CD4-positive, alpha-beta T cell treated with Interleukin-6 at 100 ng/mL for 8 hours (primary cell): ENCODE measurements at places on chromosomes 5 and 9.

- DNase-seq, result no peak
Measured at GRCh38 chr5:305459-305858, 16.1 kb upstream of the AHRR start.

- DNase-seq, result no peak
Measured at GRCh38 chr5:176414704-176415103, 1.6 kb downstream of the CLTB start.

DNA sequence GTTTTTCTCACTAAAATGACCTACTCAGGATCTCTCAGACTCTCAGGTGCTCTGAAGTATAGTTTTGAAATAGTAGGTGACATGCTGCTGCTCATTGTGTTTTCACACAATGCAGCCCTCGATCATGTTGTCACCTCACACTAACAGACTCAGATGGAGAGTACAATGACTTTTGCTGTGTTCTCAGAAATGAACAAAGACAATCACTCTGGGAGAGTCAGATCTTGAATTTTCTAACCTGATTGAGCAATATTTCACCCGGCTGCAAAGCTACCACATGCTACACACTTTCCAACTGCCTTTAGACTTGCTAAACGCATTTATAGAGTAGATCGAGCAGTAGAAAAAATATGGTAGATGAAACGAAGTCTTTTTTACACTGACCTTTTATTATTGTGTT, 113.4 kb downstream of the ST8SIA4 start:
- DNase-seq, result no peak

DNA sequence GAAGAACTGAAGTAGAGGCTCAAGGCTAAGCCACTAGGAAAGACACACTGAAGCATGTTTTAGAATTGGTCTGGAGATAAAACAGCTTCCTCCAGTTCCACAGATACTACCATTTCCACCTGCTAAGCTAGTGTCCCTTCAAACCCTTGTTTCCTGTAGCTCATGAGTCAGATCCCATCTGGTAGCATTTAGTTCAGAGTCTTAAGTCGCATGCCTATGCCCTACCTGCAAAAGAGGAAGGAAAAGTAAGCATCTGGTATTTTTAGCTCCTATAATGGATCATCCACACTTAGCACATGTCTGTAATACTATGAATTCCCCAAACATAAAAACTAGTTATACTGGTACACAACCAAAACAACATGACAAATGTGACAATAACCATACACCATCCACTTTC, 92.1 kb downstream of the CDKN2A start:
- DNase-seq, result no peak

DNA sequence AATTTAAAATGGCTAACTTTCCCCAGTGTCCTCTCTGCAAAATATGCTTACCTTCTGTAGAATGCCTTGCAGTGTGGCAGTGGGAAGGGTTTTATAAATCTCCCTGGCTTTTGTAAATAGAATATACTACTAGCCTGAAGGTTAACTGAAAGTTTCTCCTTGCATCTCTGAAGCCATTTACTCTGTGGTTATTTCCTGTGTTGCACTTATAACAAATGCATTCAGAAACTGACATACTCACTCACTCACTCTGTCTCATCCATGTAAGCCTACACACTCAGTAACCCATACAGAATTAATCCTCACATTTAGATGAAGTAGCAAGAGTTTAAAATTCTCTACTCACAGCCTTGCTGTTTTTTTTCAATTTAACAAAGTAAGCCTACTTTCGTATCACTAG, 87.1 kb upstream of the SH3GL2 start:
- DNase-seq, result no peak

- DNase-seq, result no peak
Measured at GRCh38 chr9:6634444-6634843, 11.1 kb downstream of the GLDC start.

- DNase-seq, result no peak
Measured at GRCh38 chr9:104906441-104907277, 21.3 kb downstream of the ABCA1 start.

GRCh38 chr5:65213921-65214525, 267.7 kb downstream of the ADAMTS6 start:
- DNase-seq, result no peak

GRCh38 chr9:12934545-12935272, 159.9 kb downstream of the LURAP1L start:
- no peak for DNase-seq

DNA sequence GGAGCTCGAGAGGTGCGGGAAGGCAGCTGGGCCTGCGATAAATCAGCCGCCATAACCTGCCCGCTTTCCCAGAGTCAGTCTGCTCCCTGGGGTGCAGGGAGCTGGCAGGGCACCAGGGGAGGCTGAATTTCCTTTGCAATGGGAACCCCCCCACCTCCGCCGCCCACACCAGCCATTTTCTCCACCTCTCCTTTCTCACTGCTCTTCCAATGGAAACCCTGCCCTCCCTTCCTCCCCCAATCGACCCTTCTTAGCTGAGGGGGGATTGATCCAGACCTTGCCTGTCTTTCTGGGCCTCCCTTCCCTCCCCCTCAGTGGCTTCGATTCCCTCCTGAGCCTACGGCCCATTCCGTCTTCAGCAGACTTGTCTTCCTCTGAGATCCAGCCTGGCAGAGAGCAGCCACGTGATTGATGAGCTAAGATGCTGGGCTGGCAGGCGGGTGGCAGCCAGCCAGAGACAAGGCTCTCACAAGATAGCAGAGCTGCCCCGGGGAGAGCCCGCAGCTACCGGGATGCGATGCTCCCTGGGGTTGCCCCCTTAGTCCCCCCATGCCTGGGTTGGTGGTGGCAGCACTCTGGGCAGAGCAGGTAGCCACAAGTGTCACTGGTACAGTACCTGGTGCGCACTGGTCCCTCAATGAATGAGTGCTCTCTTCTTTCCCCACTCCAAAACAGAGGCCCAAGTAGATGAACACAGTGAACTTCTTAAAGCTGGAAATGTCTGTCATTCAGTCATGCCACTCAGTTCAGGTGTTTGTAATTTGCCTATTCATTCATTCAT, 53.7 kb upstream of the FABP6 start:
- DNase-seq, result no peak

DNA sequence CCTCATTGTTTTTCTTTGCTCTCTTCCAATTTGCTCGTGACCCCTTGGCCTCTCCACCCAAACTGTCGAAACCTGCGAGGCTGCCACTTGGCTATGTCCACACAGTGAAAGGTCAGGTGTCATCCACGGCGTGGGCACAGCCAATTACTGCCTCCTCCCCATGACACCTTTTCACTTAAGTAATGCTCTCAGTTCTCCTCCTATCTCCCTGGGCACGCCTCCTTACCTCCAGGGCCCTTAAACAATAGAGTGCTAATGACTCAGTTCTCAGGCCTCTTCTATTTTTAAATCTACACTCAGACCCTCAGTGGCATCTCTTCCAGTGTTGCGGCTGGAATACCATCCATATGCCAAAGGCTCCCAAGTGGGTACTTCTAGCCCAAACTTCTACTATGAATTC, 256.8 kb downstream of the ROR2 start:
- DNase-seq, result no peak

DNA sequence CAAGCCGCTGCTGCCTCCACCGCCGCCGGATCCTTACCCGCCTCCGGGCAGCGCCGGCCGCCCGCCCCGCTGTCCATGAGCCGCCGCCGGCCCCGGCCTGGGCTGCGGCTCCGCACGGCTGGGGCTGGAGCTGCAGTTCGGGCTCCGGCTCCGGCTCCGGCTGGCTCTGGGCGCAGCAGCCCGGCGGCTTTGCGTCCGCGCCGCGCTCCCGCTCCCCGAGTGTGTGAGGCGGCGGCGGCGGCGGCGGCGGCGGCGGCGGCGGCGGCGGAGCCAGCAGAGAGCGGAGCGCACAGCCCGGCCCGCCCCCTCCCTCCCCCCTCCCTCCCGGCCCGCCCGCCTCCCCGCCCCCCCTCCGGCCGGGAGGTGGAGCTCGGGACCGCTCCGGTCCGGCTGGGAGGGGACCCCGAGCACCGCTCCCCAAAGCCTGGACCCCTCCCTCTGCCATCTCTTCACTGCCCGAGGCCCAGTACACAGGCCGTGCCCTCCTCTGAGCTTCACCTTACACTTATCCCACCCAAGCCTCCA, at the start of gene PCDH1:
PCDH1 (minus strand) TSS at position 225 of the 525 bp plus-strand sequence; CDS start at position 77, 148 bp downstream.
- DNase-seq, result no peak

GRCh38 chr5:55708732-55709131, 3.4 kb downstream of the SLC38A9 start:
- DNase-seq, result no peak

DNA sequence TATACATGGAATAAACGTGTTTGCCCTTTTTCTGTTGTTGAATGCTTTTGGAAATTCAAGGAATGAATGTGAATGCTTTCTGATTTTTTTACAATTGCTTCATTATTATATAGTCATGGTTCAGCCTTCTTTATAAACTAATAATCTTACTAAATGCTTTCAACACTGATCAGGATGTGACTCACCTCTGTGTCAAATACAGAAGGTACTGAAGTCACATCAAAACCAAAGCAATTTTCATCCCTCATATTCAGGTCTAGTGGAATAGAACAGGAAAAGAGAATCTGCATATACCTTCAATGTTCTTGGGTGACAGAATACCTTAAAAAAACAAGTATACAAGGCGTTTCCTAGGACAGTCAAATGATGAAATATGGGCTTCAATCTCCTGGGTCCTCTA, 170.7 kb downstream of the PDE4D start:
- no peak for DNase-seq

- DNase-seq, result no peak
Measured at GRCh38 chr5:75656311-75657003, 45.2 kb downstream of the ANKDD1B start.

DNA sequence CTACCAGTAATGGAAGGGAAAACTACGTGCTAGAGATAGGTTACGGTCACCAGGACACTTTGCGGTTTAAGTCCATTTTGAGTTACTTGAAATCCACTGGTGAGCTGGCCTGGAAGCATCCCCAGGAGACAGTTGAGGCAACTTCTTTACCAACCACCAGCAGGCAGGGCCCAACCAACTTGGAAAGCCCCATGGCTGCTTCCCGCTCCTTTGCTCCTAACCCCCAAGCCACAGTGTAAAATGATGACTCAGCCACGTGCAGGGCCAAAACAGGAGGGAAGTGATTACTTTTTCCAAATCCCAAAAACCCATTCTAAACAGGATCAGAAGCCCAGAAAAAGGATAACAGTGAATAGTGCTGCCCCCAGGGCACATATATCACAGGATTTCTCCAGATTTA, 87.4 kb downstream of the PAX5 start:
- no peak for DNase-seq

GRCh38 chr9:19445452-19445851, 36.6 kb downstream of the ACER2 start:
- DNase-seq, result no peak

GRCh38 chr5:40399349-40399748, 280.4 kb upstream of the PTGER4 start:
- DNase-seq, result no peak

DNA sequence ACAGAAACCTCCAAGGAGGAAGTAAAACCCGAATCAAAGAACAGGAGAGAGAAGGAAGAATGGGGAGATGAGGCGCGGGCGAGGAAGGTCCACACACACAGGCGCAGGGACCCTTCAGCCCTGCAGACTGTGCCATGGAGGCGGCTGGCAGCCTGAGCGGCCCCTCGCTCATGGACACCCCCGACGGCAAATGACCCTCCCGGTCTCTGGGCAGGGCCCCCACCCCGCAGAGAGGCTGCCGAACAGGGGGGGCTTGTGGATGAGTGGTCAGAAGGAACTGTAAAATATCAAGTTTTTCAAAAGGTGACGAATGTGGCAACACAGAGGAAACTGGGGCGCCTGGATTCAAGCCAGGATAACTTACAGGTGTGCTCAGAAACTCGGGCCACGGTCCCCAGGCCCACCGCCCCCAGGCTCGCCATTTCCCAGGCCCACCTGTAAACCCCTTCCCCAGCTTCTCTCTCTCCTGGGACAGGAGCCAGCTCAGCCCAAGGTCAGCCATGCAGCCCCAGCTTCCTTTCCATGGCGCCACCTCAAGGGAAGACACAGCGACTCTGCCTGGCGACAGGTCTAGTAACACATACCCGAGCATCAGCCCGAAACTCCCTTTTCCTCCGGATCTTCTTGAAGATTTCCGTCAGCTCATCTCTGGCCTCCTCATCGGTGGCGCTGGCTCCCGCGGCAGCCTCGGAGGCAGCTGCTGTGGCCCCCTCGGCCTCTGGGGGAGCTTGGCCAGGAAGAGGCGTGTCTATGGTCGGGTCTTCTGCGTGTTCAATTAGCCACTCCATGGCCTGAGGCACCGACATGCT, 16.5 kb downstream of the UBAC1 start:
- no peak for DNase-seq

- no peak for DNase-seq
Measured at GRCh38 chr5:135052511-135053145, 18.6 kb upstream of the PITX1 start.

GRCh38 chr9:104091116-104091515, 3.0 kb upstream of the SMC2 start:
- DNase-seq, result no peak

DNA sequence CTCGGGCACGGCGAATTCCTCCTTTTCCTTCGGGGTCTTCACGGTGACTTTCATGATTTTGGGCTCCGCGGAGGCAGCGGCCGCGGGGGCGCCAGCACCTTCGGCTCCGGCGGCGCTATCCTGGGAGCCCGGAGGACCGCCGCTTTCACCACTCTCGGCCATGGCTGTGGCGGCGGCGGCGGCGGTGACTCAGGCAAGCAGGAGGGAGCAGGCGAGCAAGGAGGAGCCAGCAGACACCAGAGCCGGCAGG, 315 bp downstream of the UBQLN1 start:
- no peak for DNase-seq

DNA sequence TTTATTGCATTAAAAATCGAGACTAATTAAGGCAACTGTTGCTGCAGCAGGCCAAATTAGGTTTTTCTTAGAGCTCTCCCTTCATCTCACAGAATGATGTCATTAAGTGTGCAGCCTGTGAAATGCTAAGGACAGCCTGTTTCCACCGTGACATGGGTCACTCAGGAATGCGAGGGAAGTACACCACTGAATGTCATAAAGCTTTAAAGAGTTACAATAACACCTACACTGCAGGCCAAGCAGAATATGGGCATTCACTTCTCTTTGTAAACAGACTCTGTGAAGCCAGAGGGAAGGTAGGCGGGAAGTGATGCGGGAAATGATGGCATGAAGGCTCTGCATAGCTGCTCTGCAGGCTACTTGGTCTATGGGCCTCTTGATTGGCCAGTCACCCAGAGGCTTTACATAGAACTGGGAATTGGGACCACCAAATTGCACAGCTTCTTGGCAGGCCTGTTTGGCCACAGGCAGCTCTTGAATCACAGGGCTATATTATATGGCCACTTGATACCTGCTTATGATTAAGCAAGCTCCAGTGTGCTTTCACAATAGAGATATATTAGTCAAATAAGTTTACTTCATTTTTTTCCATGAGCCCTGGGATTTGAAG, 28.4 kb upstream of the AOPEP start:
- DNase-seq, result no peak

DNA sequence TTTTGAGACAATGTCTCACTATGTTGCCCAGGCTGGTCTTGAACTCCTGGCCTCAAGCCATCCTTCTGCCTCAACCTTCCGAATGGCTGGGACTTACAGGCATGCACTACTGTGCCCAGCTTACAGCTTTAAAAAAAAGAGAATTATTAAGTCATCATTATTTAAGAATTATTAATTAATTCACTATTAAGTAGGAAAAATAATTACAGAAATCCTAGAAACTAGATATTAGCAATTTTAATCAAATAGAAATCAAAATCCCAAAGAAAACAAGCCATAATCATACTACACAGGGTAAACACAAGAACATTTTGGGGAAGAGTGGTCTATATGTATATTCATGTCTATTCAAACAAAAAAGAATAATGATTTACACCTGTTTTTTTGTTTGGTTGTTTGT, 19.6 kb upstream of the MTMR12 start:
- DNase-seq, result no peak
